Effector memory CD4-positive, alpha-beta T cell (primary cell): ENCODE measurements at places on chromosomes 3 and 15.

DNA sequence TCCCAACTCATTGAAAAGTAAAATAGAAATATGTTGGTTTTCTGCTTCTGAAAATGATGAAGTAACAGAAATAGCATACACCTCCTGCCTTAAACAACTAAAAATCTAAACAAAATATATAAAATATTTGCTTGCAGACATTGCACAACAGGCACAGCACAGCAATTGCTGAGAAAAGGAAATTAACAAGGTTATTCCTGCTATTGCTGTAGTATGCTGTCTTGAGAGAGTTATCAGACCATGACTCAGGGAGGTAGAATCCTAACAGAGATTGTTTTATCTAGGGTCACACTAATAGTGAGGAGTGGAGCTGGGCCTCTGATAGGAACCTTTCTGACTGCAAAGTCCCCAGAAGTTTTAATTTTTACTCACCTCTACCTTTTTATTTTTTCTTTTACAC lies 72.6 kb downstream of the ZBTB20 start:
- DNase-seq, result no peak
- peaks cover 14% of the 10 kb centered on the region for H3K36me3 ChIP-seq
- no peak overlapping the region for H3K4me3 ChIP-seq

DNA sequence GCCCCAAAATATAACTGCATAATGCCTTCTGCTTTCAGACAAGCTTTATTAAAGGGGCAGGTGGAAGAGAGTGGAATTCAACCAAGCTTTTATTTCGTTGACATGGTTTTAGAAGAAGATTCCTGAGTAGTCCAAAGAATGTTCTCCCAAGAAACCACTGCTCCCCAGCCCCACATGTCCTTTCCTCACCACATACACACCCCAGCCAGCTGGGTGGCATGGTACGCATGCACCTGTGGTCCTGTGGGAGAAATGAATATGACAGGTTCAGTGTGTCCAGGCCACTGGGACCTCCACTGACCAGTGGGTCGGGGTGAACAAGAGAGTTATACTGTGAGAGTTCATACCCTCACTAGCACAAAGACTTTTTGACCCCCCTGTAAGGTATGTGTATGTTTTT lies 30.2 kb downstream of the ARID3B start:
- peaks cover 49% of the 10 kb centered on the region for H3K36me3 ChIP-seq
- H3K4me1 ChIP-seq, result no peaks in the 10 kb centered on the region
- H3K27ac ChIP-seq, result no peak overlapping the region

- H3K36me3 ChIP-seq, result no peaks in the 10 kb centered on the region
- no peak for DNase-seq
- no peak overlapping the region for H3K4me3 ChIP-seq
- no peaks in the 10 kb centered on the region for H3K27me3 ChIP-seq
Observed at GRCh38 chr3:55567615-55568014, 80.5 kb upstream of the WNT5A start.

DNA sequence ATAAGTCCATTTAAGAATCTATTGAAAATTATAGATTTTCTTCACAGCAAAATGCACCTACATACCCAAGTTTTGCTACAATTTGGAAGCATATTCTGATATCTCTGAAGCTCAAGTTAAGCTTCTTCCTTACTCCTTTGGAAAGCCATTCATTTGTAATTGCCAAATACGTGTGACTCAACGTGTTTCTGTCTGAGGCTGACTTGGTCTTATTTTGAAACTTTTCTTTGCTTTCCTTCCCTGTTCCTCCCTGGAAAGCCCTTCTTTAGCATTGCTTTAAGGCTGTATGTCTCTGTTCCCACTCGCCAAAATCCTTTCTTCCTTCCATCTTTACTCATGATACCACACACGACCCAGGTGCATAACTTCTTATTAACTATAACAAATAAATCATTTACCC lies 232.0 kb downstream of the ZBBX start:
- H3K36me3 ChIP-seq, result no peaks in the 10 kb centered on the region
- H3K4me1 ChIP-seq, result no peaks in the 10 kb centered on the region
- no peak for DNase-seq
- no peaks in the 10 kb centered on the region for H3K27me3 ChIP-seq
- no peak overlapping the region for H3K4me3 ChIP-seq

GRCh38 chr15:91889111-91889815 lies 35.8 kb downstream of the SLCO3A1 start:
- no peaks in the 10 kb centered on the region for H3K4me1 ChIP-seq
- H3K36me3 ChIP-seq, result no peaks in the 10 kb centered on the region
- no peak overlapping the region for H3K27ac ChIP-seq
- no peaks in the 10 kb centered on the region for H3K27me3 ChIP-seq
- H3K4me3 ChIP-seq, result no peak overlapping the region

- peaks cover 11% of the 10 kb centered on the region for H3K36me3 ChIP-seq
- no peaks in the 10 kb centered on the region for H3K4me1 ChIP-seq
- H3K27me3 ChIP-seq, result no peaks in the 10 kb centered on the region
- no peak overlapping the region for H3K27ac ChIP-seq
- DNase-seq, result no peak
Observed at GRCh38 chr3:125229707-125230106, 17.2 kb upstream of the SLC12A8 start.

DNA sequence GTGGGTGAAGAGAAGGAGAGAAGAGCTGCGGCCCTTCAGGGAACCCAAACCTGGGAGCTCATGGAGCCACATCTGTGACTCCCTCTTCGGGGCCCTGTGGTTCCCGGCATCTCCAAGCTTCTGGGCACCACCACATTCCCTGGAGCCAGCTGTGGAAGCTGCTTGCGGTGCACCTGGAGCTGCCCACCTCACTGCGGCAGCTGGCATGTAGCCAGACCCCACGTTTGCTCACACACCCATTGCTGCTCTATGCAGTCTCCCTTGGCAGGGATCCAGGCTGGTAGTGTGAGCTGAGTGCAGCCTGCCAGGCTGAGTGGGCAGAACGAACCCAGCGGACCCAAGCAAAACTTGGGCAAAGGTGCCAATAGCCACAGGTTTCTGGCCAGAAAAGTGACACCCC lies 16.8 kb upstream of the PLA2G4E start:
- no peaks in the 10 kb centered on the region for H3K27me3 ChIP-seq
- DNase-seq, result no peak

DNA sequence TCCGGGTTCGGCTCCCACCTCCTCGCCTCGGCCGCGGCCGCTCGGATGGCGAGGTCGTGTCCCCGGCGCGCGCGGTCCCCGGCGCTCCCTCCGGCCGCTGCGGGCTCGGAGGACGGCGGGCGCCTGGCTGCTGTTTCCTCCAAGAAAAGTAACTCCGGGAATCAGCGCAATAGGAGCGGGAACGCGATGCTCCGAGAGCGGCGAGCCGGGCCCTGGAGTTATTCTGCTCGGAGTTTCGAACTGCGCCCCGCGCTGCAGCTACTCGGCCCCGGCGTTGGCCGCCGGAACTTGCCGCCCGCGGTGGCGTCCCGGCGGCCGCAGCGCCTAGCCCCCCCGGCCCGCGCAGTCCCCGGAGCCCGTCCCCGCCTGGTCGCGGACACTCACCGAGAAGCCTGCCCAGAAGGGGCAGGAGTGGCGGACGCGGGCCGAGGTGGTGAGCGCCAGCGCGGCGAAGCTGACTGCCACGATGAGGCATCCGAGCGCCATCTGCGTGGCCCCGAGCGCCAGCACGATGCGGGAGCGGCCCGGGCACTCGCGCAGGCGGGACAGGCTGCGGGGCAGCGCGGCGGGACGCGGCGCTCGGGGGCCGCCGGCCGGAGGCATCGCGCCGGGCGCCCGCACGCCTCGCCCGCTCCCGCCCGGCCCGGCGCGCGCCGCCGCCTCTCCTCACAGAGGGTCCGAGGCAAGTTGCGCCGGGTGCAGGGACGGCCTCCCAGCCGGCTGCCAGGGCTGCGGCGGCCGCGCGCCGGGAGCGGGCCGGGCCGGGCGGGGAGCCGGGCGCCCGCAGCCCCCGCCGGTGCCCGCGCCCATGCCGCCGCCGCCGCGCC lies 251.9 kb downstream of the TJP1 start:
- no peaks in the 10 kb centered on the region for H3K27me3 ChIP-seq
- H3K36me3 ChIP-seq, result no peaks in the 10 kb centered on the region
- no peaks in the 10 kb centered on the region for H3K4me1 ChIP-seq
- H3K27ac ChIP-seq, result no peak overlapping the region
- DNase-seq, result no peak
